ENCODE measurements at places on chromosomes 5 and 9.

GRCh38 chr9:92525306-92525705 is 10.5 kb downstream of the ECM2 start:
- H3K4me1 ChIP-seq = no peaks in the 10 kb centered on the region
- no peaks in the 10 kb centered on the region for H3K36me3 ChIP-seq
- DNase-seq = no peak
- no peak overlapping the region for H3K27ac ChIP-seq

DNA sequence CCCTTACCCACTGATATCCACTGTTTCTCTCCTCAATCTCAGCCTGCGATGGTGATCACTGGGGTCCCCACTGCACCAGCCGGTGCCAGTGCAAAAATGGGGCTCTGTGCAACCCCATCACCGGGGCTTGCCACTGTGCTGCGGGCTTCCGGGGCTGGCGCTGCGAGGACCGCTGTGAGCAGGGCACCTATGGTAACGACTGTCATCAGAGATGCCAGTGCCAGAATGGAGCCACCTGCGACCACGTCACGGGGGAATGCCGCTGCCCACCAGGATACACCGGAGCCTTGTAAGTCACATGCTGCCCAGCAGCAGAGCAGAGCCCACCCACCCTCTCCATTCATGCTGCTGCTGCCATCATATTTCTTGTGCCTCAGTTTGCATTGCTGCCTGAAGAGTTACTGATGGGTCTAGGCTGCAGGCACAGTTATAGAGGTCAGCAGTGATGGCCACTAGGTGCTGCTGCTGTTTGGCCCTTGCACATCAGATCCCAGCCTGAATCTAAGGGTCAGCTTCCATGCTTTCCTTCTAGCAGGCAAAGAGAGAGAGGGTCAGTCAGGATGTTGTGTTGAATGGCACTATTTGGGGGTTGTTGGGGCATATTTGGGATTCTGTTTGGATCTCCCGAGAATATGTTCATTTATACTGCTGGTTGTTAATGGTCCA is 106.0 kb downstream of the MEGF10 start:
- no peak overlapping the region for H3K4me3 ChIP-seq
- H3K27ac ChIP-seq = no peak overlapping the region
- no peaks in the 10 kb centered on the region for H3K27me3 ChIP-seq
- no peaks in the 10 kb centered on the region for H3K36me3 ChIP-seq
- DNase-seq = no peak
- no peaks in the 10 kb centered on the region for H3K4me1 ChIP-seq

- H3K4me1 ChIP-seq = peaks cover 77% of the 10 kb centered on the region
- H3K27me3 ChIP-seq = no peaks in the 10 kb centered on the region
- H3K4me3 ChIP-seq = no peak overlapping the region
- no peaks in the 10 kb centered on the region for H3K36me3 ChIP-seq
Measured at GRCh38 chr5:66894480-66895240, 298.5 kb downstream of the MAST4 start.

DNA sequence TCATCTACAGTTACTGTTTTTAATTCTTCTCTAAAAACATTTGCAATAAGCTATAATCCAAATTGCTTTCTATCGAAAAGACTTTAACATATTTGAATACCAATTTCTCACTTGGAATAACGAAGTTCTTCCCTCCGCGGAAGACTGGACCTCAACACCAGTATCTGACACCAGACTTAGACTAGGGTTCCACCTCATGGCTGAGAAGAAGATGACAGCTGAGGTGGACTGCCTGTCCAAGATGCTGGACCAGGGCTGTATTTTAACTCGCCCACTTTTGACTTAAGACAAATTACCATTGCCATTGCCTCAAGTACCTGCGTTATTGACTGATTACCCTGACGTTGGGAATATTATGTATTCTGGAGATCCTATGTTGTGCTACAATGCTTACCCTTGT is 34.1 kb downstream of the ZMAT2 start:
- no peaks in the 10 kb centered on the region for H3K36me3 ChIP-seq
- DNase-seq = no peak
- H3K27me3 ChIP-seq = no peaks in the 10 kb centered on the region
- no peak overlapping the region for H3K27ac ChIP-seq
- H3K4me1 ChIP-seq = no peaks in the 10 kb centered on the region

- no peaks in the 10 kb centered on the region for H3K27me3 ChIP-seq
- no peak overlapping the region for H3K4me3 ChIP-seq
Measured at GRCh38 chr9:93278144-93278543, 94.2 kb downstream of the WNK2 start.

Data from keratinocyte (primary cell).